A673 (cell line): ENCODE measurements at places on chromosomes 4 and X. TPM values are rescaled to one million over a fixed set of nuclear protein-coding genes. Genes with fewer than 3 reads are reported as not detected.

- no peak overlapping the region for H3K27ac ChIP-seq
- no peaks in the 10 kb centered on the region for H3K36me3 ChIP-seq
- no peaks in the 10 kb centered on the region for H3K27me3 ChIP-seq
- H3K4me1 ChIP-seq: no peaks in the 10 kb centered on the region
Measured at GRCh38 chr4:25955705-25956104, 41.7 kb downstream of the SMIM20 start.

DNA sequence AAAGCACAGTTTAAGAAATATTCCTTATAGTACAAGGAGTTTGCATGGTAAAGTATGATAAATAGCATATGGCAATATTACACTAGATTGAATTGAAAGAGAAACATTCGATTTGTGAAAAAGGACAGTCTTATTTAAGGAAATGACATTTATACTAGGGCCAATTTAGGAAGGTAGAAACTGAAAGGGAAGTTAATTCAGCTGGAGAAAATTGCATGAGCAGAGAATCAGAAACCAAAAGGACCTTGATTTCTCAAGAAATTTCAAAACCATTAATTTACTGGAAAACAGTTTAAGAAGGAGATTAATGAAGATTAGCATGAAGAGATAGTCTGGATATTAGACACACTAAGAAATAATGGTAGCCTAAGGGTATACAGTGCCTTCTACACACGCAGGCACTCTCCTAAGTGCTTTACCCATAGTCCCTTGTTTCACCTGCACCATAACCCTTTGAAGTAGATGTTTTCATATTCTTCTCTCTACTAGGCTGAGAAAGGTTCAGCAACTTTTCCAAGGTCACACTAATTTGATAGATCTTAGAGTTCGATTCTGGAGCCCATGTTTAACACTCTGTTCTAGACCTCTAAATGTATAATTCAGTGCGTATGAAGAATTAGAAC is 259.1 kb upstream of the SLIT2 start:
- peak overlapping the region; percentile 74 for H3K27ac ChIP-seq
- peaks cover 23% of the 10 kb centered on the region for H3K4me1 ChIP-seq
- no peaks in the 10 kb centered on the region for H3K36me3 ChIP-seq
- no peak for DNase-seq
- H3K4me3 ChIP-seq: peak overlapping the region; percentile 4

Gene XG
- 7.5 and 7.7 TPM in 2 replicates for total RNA-seq

Gene TRIM61
- 2.0 and 4.1 TPM in 2 replicates for total RNA-seq

Gene XPNPEP2
- total RNA-seq: not detected in 2 replicates

Gene ASB12
- total RNA-seq: not detected in 2 replicates

Gene GDI1
- 137 and 139 TPM in 2 replicates for total RNA-seq

Gene NOX1
- not detected in 2 replicates for total RNA-seq
